ENCODE measurements at places on chromosomes 11 and 22. TPM values are rescaled to one million over a fixed set of nuclear protein-coding genes. Genes with fewer than 3 reads are reported as not detected.

The FGF19 gene
- total RNA-seq = not detected

The RFPL1 gene
- not detected for total RNA-seq

The BIK gene
- total RNA-seq = 1.1 TPM

The C1QTNF5 gene
- 7.7 TPM for total RNA-seq

The BTBD18 gene
- not detected for total RNA-seq

The ACTN3 gene
- total RNA-seq = not detected

The SLN gene
- not detected for total RNA-seq

The GGTLC2 gene
- total RNA-seq = not detected

The OR56A5 gene
- total RNA-seq = not detected

The OR6X1 gene
- total RNA-seq = not detected

The SLC25A1 gene
- total RNA-seq = 109 TPM

The OR52H1 gene
- not detected for total RNA-seq

The SULT4A1 gene
- not detected for total RNA-seq

The XRRA1 gene
- 10.0 TPM for total RNA-seq

The ZP1 gene
- total RNA-seq = not detected

The XBP1 gene
- total RNA-seq = 170 TPM

The OR9Q2 gene
- not detected for total RNA-seq

The RFPL3 gene
- total RNA-seq = not detected

The PRMT3 gene
- 17.4 TPM for total RNA-seq

The DPAGT1 gene
- 50.9 TPM for total RNA-seq

The HBB gene
- total RNA-seq = not detected

The KCNC1 gene
- total RNA-seq = not detected

The PATL1 gene
- total RNA-seq = 38.4 TPM

The GP1BB gene
- 0.27 TPM for total RNA-seq

The KCNQ1 gene
- not detected for total RNA-seq

The OR52N4 gene
- not detected for total RNA-seq

The BBOX1 gene
- total RNA-seq = not detected

The ARHGAP8 gene
- total RNA-seq = not detected

The MUC5B gene
- not detected for total RNA-seq

The TECTA gene
- 0.32 TPM for total RNA-seq

The IGHMBP2 gene
- 9.4 TPM for total RNA-seq

The SLC25A18 gene
- total RNA-seq = 0.81 TPM

The PANX1 gene
- 49.8 TPM for total RNA-seq

The PRODH gene
- total RNA-seq = not detected

The C11orf87 gene
- total RNA-seq = 0.02 TPM

The APOL5 gene
- not detected for total RNA-seq

The POLDIP3 gene
- 28.3 TPM for total RNA-seq

The HPX gene
- not detected for total RNA-seq

The SLC22A12 gene
- not detected for total RNA-seq

The PARVG gene
- not detected for total RNA-seq

The GPHA2 gene
- total RNA-seq = not detected

The GGT5 gene
- not detected for total RNA-seq

The NLRP14 gene
- not detected for total RNA-seq

The TMEM218 gene
- 32.7 TPM for total RNA-seq

The CRACR2B gene
- 9.6 TPM for total RNA-seq

The ZNF214 gene
- 1.4 TPM for total RNA-seq

The OR2AG2 gene
- not detected for total RNA-seq

The AP5B1 gene
- 13.0 TPM for total RNA-seq

The ASPHD2 gene
- total RNA-seq = 3.8 TPM

All from M059J (cell line).